ENCODE measurements at places on chromosomes 6 and 20. TPM values are rescaled to one million over a fixed set of nuclear protein-coding genes. Genes with fewer than 3 reads are reported as not detected.

DNA sequence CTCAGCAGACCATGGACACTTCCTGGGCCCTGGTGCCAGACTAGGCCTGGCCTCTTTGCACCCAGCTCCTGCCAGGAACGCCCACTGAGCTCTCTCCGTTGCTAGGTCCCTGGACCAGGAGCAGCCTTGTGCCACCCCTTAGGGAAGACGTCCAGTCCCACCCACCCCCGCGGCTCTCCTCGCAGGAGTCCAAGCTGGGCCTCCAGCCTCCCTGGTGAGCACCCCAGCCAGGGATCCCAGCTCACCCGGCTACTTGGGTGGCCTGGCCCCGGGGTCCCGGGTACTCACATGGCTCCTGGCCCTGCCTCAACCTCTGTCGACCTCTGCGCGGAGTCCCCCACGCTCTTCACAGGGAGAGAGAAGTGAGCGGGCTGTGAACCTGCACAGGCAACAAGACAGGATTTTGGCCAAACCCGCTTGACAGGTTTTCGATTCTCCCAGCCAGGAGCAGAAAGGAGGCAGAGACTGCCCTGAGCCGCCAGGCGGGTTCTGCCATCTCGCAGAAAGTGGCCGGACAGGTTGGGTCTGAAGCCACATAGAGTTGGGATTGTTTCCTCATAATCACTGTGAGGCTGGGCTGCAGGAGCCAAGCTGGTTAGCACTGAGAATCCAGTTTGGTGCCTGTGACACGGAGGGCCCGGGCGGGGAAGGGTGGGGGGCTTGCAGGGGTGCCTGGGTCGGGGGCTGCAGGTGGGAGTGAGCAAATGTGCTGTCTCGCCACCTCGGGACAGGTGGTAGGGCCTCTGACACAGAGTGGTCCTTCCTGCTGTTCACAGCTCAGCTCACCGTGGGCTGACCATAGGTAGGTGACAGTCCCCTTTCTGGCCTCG, at the start of gene RBBP8NL:
RBBP8NL (minus strand) TSS at position 368 of the 830 bp plus-strand sequence. CDS start 7,892 bp downstream, outside the sequence.
- peak; percentile 80 for DNase-seq

KIAA1755 gene
- 5.0 TPM for total RNA-seq

C2 gene
- 0.51 TPM for total RNA-seq

DNA sequence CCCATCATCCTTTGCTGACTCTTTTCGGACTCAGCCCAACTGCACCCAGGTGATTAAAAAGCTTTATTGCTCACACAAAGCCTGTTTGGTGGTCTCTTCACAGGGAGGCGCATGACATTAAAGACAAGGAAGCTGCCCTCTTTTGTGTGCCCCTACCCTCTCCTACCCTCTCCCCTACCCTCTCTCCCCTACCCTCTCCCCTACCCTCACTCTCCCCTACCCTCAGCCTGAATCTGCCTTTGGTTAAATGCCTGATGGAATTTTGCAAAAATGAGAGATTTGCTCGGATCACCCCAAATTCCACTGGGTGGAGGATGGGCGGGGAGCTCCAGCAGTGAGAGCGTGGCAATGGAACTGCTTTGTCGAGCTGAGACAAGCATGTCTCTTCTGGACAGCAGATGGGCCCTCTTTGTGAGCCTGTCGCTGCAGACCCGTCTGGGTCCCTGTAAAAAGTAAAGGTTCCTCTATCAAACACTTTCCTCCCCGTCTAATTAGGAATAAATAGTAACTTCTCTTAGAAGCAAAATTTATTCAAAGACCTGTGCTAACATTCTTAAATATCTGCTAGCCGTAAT, 76.4 kb upstream of the MLN start:
- no peak for DNase-seq

- DNase-seq: no peak
Observed at GRCh38 chr20:1833728-1834726, 61.2 kb upstream of the SIRPA start.
